ENCODE measurements at places on chromosomes 16 and 17. TPM values are rescaled to one million over a fixed set of nuclear protein-coding genes. Genes with fewer than 3 reads are reported as not detected.

Gene BICDL2
- not detected for total RNA-seq

Gene MPO
- not detected for total RNA-seq

Gene C17orf50
- not detected for total RNA-seq

Gene ABCA6
- not detected for total RNA-seq

Gene SLC5A11
- not detected for total RNA-seq

Gene MEIOC
- not detected for total RNA-seq

Gene GRIN2A
- 0.08 TPM for total RNA-seq

Gene PRSS36
- 0.81 TPM for total RNA-seq

Gene CHAD
- total RNA-seq = not detected

Gene SLC16A11
- total RNA-seq = not detected

Gene NIP7
- 38.2 TPM for total RNA-seq

Gene BEAN1
- not detected for total RNA-seq

Gene TNFRSF17
- total RNA-seq = not detected

DNA sequence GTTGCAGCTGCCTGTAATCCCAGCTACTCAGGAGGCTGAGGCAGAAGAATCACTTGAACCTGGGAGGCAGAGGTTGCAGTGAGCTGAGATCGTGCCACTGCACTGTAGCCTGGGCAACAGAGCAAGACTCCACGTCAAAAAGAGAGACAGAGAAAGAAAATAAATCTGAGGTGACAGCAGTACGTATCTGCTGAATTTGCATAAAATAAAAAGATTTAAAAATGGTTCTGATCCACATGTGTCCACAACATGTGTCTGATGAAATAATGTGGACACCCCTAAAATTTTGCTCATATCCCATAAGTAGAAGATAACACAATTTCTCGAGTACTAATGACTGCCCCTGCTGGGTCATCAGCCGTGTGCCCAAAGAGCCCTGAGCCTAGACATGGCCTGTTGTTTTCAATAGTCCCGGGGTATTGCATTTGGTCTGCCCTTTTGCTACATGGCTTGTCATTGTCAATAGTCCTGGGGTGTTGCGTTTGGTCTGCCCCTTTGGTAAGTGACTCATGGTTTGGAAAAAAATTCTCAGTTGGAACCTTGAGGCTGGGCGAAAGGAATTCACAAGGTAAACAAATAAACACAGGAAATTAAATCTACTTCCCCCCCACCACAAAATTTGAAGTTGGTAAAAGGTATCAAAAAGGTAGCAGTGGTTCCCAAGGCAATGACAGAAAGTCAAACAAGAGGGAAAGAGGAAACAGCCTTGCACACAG is 434.6 kb upstream of the MAF start:
- no peak for DNase-seq

DNA sequence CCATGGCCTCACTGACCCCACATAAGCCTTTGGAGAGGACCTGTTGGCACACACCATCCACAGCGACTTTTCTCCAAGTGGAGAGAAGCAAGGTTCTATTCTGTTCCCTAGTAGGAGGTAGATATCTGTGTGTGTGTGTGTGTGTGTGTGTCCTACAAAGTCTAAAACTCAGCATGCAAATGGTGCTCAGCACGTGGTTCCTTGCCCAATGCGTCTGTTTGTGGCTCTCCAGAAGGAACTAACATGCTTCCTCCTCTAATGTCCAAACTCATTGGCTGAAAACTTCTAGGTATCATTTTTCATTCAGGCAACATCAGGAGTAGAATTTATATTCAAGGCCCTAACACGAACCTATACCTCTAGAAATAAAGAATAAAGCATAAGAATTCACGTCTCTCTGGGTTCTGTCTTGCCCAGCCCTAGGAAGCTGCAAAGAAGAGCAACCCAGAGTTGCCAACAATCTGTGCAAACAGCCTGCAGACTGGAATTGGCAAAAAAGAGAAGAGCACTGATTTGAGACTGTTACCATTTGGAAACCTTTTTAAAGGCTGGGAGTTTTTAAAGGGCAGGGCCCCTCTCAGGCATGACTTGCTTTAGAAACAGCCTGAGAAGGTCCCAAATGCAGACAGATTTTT is 25.5 kb downstream of the MAP3K14 start:
- no peak for DNase-seq

GRCh38 chr17:61996916-61997605 is 68.0 kb downstream of the MED13 start:
- DNase-seq = peak; percentile 3

DNA sequence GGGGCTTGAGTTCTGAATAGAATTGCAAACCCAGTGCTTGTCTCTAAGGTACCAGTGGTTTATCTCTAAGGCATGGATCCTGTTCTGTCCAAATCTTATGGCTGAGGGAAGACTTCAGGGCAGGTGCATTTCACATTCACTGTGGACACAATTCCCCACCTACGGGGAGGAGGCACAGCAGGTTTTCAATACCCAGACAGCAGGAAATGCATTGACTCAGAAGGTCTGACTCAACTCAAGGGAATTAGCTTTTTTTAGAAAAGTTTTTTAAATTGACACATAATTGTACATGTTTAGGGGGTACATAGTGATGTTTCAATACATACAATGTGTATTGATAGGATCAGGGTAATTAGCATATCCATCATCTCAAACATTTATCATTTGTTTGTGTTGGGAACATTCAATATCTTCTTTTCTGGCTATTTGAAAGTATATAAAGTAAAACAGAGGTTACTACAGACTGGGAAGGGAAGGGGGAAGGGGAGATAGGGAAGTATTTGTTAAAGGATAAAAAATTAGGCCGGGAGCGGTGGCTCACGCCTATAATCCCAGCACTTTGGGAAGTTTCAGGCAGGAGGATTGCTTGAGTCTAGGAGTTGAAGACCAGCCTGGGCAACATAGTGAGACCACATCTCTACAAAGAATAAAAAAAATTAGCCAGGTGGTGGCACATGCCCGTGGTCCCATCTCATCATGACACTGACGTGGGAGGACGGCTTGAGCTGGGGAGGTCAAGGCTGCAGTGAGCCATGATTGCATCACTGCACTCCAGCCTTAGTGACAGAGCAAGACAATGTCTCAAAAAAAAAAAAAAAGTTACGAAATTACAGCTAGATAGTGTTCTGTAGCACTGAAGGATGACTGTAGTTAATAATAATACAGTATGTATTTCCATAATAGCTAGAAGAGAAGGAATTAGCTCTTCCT is 54.9 kb downstream of the RGS9 start:
- DNase-seq = peak; percentile 58

DNA sequence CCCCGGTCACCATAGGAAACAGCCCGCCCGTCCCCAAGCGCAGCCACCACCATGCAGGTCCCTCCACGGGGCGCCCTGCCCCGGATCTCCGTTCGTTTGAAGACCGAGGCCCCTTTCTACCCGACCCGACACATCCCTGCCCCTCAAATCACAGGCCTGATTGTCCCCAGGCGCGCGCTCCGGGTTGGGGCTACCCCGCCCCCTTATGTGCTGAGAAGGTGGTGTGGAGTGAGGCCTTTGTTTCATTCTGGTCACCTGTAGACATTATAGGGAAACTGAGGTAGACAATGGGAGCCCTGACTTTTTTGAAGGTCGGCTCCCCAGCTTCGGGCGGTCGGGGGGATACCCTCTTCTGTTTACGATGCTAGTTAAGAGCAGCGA is 763 bp upstream of the ACTG1 start:
- DNase-seq = peak; percentile 59

GRCh38 chr16:70790815-70791214 is 10.1 kb downstream of the VAC14 start:
- no peak for DNase-seq

GRCh38 chr16:2451851-2452320 is 8.0 kb upstream of the TEDC2 start:
- no peak for DNase-seq

DNA sequence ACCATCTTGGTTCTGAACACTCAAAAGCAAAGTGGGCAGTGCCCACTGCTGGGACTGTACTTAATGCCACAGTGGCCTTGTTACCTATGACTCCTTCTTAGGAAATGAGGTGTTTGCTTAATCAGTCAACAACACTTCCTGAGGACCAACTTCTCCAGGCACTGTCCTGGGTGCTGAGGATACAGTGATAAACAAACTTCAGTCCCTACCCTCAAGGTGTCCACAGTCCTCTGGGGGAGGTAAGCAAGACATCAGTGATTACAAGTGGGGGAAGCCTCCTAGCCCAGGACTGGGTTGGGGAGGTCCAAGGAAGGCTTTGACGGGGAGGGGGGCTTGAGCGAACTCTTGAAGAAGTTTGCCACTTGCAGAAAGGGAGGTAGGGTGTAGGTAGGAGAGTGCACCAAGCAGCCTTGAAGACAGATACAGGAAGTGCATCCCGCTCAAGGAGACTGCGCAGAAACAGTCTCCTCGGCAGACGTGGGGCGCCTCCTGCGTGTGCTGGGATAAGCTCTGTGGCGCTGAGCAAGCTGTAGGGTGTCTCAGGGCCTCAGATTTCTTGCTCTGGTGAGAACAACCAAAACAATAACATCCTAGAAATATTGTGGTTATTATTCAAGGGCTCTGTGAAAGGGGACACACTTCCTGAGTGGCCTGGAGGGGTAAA is 2.6 kb upstream of the ABCC3 start:
- no peak for DNase-seq

DNA sequence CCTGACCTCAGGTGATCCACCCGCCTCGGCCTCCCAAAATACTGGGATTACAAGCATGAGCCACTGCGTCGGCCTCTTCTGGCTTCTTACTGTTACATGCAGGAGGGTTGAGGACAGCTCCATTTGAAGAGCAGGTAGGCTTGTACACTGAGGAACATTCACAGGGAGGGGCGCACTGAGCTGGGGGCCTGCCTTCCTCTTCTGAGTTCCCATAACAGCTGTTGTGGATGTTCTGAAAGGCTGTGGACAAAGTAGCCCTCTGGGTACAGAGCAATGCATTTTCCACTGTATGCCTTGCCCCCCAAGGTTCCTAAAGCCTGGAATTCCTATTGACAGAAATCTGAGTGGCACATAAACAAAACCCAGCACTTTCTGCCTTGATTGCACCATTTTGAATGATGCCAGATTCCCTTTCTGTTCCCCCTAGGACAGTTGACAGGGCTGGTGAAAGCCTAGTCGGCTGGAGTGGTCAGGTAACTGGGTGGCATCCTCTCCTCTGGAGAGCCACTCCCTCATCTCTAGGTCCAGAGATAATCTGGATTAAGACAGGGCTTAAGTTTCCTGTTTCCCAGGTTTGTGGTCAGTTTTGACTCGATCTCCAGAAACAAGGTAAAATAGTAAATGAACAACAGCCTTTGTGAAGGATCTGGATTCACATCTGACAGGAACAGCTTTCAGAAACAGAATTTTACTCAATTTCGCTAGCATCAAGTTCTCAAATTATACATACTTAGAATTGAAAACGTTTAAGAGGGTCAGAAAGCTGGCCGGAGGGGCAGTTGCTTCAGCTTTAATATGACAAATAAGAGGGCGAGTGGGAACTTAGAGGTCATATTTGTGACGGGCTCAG is 1.3 kb upstream of the CDK5R1 start:
- no peak for DNase-seq

DNA sequence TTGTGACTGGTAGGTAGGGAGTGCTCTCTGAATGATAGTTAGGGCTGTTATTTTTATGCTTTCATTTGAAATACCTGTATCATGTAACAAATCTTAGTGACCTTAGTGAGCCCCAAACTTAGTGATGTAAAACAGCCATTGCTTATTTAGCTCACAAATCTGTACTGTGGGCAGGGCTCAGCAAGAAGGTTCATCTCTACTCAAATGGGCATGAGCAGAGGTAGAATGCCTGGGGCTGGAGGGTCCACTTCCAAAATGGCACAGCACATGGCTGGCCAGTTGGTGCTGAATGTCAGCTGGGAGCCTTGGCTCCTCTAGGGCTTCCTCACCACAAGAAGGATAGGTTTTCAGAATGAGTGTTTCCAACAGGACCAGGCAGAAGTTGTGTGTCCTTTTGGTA is 49.3 kb upstream of the FOXF1 start:
- DNase-seq = no peak

GRCh38 chr16:23893986-23894385 is 58.2 kb downstream of the PRKCB start:
- no peak for DNase-seq

DNA sequence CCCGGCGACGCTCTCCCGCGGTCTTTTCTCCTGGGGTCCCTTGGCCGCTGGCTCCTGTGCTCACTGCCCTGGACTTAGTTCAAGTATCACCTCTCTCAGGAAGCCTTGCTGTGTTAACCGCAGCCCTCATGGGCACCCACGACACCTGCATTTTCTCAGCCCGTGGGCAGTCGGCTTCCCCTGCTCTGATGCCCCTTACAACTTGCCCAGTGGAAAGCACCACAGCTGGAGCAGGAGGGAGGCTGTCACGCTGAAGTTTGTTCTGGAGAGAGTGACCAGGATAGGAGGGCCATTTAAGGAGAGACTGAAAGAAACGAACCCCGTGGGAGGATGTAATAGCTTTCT is 395 bp downstream of the STXBP4 start:
- DNase-seq = peak; percentile 5

GRCh38 chr17:1515640-1516387 is 598 bp downstream of the INPP5K start:
- DNase-seq = peak; percentile 83

DNA sequence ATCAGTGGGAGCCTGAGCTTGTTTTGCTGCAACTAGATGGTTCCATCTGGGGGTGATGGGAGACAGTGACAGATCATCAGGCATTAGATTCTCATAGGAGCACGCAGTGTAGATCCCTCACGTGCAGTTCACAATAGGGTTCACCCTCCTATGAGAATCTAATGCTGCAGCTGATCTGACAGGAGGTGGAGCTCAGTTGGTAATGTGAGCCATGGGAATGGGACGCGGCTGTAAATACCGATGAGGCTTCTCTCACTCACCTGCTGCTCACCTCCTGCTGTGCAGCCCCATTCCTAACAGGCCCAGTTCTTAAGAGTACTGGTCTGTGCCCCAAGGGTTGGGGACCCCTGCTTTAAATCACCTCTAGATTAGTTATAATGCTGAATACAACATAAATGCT is 137.5 kb upstream of the PLEKHM1 start:
- no peak for DNase-seq

- no peak for DNase-seq
Observed at GRCh38 chr17:6212766-6213165, 142.6 kb downstream of the WSCD1 start.

- DNase-seq = no peak
Observed at GRCh38 chr17:32264823-32265191, 825 bp upstream of the RHBDL3 start.

GRCh38 chr17:44315760-44316731 is 7.6 kb downstream of the RUNDC3A start:
- DNase-seq = no peak

DNA sequence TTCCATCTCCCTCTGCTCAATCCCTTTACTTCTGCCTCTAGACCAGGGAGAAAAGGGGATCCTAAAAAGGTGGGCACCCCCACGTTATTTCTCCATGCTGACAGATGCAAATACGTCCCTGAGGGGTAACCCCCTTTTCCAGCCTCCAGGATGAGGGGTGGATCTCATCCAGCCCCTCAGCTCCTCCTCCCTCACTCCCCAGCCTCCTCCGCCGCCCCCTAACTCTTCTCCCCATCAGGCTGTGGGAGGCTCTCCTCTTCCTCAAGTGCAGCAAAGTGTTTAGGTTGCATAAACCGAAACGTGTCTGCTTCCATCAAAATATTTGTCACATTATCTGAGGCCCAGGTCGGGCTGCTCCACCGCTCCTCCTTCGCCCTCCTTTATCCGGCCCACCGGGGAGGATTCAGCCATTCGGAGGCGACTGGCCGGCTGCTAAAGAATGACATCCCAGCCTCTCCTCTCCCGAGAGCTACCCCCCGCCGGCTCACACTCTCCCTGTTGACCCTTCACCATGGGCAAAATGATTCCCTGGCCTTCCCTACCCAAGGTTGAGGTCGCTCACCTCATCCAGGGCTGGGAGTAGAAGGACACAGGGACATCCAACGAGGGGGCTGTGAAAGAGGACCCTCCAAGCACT is 1.2 kb upstream of the C1QL1 start:
- DNase-seq = no peak
